ENCODE measurements at places on chromosomes 12 and 14.
A peak's percentile ranks its signal among the peaks of the same experiment; 100 is the strongest.

DNA sequence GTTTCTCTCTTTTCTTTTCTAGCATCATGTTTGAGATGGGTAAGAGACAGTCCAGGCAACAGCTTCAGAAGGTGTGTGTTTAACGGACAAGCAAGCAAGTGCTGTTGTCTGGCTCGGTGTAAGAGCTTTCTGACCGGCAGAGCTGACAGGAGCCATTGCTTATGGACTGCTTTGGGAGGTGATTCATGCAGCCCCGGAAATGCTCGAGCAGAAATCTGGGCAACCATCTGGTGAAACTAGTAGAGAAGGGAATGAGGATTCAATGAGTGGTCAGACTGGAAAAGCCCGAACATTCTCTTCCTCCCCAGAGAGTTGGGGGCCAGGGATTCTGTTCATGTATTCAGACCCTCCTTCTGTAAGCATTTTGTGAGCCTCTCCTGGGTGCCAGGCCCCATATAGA, 24.4 kb downstream of the TUNAR start:
- no peak for DNase-seq

DNA sequence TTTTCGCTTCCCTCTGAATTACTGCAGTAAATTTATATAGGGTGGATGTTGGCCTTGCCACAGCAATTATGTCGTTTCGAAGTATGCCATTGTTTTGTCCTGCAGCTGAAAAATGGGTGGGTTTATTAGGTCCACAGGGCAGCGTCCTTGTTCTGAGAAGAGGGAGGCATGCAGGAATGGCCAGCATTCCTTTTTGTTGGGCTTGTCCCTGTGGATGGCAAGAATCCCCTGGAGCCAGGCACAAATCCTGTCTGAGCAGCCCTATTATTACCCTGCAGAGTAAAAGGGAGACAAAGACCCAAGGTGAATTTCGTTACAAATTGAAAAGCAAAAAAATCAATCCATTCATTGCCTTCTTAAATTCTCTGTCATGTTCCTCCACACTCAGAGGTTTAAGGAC, 88.1 kb downstream of the CHST11 start:
- DNase-seq, result no peak

DNA sequence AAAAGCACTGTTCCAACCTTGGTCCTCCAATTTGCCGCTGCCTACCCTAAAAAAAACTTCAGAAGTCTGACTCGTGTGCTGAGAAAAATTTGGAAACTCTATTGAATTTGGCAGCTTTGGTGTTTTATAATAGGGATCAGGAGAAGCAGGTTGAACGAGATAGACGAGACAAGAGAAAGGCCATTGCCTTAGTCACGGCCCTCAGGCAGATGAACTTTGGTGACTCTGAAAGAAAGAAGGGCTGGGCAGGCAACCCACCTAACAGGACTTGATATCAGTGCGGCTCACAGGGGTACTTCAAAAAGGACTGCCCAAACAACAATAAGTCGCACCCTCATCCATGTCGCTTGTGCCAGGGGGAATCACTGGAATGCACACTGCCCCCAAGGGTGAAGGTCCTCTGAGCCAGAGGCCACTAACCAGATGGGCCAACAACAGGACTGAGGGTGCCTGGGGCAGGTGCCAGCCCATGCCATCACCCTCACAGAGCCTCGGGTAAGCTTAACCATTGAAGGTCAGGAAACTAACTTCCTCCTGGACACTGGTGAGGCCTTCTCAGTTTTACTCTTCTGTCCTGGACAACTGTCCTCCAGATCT, 102.5 kb upstream of the SSTR1 start:
- no peak for DNase-seq

DNA sequence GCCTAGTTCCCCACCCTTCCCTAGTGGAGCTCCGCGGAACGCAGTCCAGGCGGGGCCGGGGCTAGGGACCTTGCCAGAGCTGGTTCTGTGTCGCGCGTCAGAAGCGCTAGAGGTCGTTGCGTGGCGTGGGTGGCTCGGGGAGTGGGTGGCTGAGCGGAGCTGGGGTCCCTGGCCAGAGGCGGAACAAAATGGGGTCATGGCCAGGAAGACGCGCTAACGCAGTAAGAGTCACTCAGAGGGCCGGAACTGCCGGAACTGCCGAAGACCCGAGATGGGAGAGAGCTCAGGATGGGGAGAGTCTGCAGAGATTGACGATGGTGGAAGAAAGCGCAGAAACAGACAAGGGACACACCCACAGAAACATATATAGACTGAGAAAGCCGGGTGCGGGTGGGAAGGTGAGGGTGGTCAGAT, 4.8 kb downstream of the DGKA start:
- no peak for DNase-seq

DNA sequence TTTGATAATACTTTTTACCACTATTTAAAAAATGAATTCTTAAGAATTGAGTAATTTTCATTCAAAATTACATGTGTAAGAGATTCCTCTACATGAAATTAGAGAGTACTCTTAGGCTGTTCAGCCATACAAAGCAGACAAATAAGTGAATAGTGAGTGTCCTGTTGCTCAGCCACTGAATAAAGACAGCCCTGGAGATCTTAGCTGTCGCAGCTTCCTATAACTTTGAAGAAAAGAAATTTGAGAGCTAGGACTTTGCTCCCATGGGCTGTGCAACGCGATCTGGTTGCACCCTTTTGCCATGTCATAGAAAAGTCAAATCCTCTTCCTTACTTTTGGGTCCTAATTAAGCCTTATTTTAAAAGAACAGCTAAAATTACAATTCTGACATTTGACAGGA, 40.9 kb upstream of the LRIG3 start:
- no peak for DNase-seq

DNA sequence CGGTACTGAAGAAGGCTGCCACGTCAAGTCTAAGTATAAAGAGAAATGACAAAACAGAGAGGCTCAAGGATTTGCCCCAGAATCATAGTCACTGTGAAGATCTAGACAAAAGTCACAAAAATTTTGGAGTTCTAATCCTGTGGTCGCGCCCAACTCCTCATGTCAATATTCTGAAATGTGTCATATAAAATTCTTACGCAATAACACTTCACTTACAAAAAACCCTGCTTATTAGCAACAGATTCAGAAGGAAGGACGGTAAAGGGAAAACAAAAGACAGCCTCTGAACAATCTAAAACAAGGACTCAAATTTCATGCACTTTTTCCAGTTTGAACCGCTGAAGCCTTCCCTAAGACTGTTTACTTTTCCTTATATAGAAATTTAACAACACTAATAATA, 94.7 kb downstream of the TSPAN8 start:
- no peak for DNase-seq

DNA sequence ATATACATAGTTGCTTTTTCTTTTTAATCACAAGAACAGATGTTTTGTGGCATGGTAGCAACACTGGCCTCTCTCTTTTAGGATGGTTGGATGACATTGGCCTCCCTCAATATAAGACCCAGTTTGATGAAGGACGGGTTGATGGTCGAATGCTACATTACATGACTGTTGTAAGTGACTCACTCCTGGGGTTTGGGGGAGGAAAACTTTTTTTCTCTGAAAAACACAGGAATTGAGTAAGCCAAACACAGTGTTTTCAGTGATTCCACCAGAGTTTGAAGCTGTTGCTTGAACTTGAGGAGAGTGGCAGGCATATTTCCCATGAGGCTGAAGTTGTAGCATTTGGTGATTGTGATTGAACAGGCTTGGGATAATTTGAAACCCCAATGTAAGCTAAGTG, 13.7 kb upstream of the REP15 start:
- no peak for DNase-seq

- no peak for DNase-seq
Observed at GRCh38 chr12:2391740-2392331, 339.0 kb downstream of the CACNA1C start.

- DNase-seq, result no peak
Observed at GRCh38 chr14:90850487-90850886, 34.3 kb upstream of the TTC7B start.

GRCh38 chr12:106771425-106771824, 3.1 kb upstream of the RIC8B start:
- no peak for DNase-seq

GRCh38 chr12:630656-631632, 32.3 kb downstream of the NINJ2 start:
- peak; percentile 92 for DNase-seq

- no peak for DNase-seq
Observed at GRCh38 chr12:106631797-106632196, 49.0 kb downstream of the RFX4 start.

DNA sequence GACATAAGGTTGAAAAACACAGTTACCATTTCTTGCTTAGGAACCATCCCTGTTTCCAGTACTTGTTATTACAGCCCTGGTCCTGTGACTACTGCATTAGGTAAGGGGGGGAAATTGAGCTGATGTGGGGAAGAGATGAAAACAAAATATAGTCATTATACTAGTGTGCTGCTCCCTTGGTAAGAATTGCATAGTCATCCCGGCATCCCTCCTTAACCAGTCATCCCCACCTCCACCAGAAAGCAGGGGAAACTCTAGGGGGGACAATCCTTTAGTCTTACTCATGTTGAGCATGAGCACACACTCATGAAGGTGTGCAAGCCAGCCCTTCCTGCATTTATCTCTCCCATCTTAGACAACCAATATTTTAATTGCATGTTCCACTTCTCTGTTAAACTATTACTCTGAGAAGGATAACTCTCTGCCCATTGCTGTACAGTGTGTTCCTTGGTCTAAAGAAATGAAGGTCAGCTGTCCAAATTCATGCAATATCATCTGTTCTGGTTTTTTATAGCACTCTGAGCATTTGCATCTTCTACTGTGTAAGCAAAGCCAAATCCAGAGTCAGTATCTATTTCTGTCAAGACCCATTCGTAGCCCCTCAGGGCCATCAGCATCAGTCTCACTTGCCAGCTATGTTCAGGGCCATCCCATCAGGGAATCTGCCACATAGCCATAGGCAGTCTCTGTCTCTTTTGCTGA, 46.8 kb downstream of the TMEM30B start:
- DNase-seq, result no peak

GRCh38 chr12:65432651-65433050, 154.2 kb downstream of the MSRB3 start:
- no peak for DNase-seq

- no peak for DNase-seq
Observed at GRCh38 chr14:78131616-78132015, 38.6 kb upstream of the NRXN3 start.

- no peak for DNase-seq
Observed at GRCh38 chr14:35412272-35413056, 7.9 kb upstream of the NFKBIA start.

DNA sequence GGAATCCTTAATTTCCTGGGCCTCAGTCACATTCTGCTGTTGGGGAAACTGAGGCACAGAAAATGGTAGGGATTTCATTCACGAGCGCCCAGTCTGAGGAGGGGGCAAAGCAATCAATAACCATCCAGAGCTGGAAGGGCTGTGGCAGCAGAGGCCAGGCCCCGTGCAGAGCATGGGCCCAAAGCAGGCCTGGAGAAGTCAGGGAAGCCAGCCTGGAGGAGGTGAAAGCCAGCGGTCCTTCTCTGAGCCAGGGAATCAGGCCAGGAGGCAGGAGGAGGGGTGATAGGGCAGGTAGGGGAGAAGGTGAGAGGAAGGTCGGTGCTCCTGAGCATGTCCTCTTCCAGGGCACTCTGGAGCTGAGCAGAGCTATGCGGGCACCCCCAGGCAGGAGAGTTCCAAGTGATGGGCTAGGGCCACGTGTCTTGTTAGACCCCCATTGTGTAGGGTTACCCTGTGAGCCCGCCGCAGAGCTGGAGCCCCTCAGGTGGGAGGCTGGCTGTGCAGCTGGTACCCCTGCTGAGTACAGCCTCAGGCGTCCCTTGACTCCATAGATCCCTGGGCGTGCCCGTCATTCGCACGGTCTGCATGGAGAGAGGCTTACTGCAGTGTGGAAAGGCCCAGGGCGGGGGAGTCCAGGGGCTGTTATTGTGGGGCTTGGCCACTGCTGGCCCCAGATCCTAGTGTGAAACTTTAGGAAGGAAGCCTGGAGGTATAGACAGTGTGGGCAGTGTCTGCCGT, 4.8 kb downstream of the TNFAIP2 start:
- no peak for DNase-seq

- no peak for DNase-seq
Observed at GRCh38 chr14:23125011-23125410, 6.0 kb upstream of the CEBPE start.

GRCh38 chr12:7869137-7869536, 3.6 kb downstream of the SLC2A14 start:
- no peak for DNase-seq

- DNase-seq, result peak; percentile 90
Observed at GRCh38 chr12:46382964-46383653, 10.5 kb upstream of the SLC38A2 start.

GRCh38 chr12:57620245-57620935, 9.2 kb downstream of the ARHGEF25 start:
- DNase-seq, result no peak

- peak; percentile 75 for DNase-seq
Observed at GRCh38 chr12:106226884-106227640, 20.8 kb downstream of the CKAP4 start.

DNA sequence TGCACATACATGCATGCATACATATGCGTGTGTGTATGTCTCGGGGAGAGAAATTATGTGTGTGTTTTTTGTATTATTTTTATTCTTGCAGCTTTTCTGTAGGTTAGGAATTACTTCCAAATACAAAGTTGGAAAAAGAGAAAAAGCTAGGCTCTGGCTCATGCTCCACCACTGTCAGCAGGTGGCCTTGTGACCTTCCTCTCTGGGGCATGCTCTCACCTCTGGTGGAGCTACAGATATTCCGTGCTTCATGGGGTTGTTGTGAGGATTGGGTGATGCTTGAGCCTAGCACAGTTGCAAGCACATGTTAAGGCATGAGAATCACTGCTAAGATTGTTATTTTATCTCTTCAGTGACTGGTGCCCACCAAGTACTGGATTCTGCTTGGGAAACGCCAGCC, 6.7 kb upstream of the SERPINA6 start:
- no peak for DNase-seq

DNA sequence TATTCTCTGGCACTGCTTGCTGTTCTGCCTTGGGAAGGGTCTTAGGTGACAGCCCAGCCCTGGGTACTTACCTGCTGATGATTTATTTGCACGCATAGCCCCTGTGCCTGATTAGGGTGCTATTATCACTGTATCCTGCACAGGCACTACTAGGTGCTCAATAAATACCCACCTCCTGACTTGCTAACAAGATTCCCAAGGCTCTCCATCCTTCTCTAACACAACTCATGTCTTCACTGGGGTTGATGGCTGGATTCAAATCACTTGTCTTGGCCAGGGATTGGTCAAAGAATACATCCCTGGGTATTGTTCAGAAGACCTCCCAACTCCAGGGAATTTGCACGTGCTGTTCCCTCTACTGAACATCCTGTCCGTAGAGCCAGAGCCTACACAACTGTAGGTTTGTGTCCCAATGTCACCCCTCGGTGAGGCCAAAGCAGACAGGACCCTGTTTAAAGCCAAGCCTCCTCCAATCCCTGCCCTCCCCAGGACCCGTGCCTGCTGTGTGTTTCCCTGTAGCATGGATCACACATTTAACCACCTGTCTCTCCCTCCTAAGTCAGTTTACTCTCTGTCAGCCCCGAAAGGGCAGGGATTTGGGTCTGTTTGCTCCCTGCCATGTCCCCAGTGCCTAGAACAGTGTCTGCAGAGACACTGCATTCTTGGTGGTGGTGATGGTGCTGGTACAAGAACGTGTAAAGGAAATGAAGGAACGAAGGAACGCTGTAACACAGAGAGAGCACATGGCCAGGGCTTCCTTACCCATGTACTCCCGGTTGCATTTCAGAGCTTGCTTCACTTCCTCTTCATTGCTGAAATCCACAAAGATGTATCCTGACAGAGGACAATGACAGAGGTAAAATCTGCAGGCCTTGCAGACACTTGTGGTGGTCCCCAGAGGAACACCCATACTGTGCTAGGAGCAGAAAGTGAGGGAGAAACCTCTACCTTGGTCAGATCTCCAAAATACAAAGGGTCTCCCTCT, 16.5 kb downstream of the RBM19 start:
- DNase-seq, result no peak
